ENCODE measurements at places on chromosomes 4 and X. TPM values are rescaled to one million over a fixed set of nuclear protein-coding genes. Genes with fewer than 3 reads are reported as not detected.

The SORCS2 gene
- 6.9 TPM for polyA plus RNA-seq

The TXK gene
- polyA plus RNA-seq = 0.65 TPM

The NXF2B gene
- not detected for polyA plus RNA-seq

The PLAC8 gene
- 1.1 TPM for polyA plus RNA-seq

The ZCCHC12 gene
- polyA plus RNA-seq = 0.27 TPM

The TRIML2 gene
- not detected for polyA plus RNA-seq

The PABPC4L gene
- 7.5 TPM for polyA plus RNA-seq

The DCX gene
- polyA plus RNA-seq = 18.8 TPM

The NSUN7 gene
- polyA plus RNA-seq = 0.66 TPM

The SLC16A2 gene
- polyA plus RNA-seq = 63.1 TPM

The RHOXF2 gene
- polyA plus RNA-seq = 0.06 TPM

GRCh38 chr4:150394046-150394445 is 187.9 kb upstream of the MAB21L2 start:
- DNase-seq = no peak

DNA sequence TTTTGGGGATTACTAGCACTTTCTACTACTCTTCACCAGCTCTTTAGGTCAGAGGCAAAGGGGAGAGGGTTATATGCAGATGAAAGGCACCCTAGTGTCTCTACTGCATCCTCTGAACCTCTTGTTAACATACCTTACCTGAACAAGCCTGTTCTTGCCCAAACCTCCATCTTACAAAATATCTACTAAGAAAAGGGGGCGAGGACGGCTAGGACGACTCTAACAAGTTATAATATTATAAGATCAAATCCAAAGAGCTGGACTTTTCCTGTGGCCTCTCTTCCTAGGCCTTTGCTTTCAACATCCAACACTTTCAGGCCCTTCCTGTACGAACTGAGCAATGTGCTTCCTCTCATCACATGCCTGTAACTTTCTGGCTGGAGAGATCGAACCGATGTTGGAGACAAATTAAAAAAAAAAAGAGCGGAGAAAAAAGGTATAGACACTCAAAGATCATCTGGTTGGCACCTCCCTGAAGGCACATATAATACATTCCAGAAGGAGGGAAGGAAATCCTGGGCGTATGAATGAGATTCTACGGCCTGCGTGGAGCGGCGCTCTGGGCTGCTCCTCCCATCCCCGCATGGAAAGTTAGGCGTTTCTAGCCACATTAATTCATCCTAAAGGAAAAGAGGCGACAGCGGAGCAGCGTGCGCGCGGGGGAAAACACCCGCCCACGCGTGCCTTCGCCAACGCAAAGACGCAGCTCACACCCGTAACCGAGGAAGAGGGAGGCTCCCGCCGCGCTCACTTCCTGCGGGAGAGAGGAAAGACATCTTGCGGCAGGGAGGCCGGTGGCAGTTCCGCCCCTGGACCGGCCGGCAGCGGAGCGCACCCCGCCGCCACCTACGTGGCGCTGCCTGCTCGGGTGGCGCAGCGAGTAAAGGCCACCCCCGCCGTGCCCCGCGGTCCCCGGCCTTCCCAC is 808 bp downstream of the PRDM5 start:
- peak; percentile 79 for DNase-seq

DNA sequence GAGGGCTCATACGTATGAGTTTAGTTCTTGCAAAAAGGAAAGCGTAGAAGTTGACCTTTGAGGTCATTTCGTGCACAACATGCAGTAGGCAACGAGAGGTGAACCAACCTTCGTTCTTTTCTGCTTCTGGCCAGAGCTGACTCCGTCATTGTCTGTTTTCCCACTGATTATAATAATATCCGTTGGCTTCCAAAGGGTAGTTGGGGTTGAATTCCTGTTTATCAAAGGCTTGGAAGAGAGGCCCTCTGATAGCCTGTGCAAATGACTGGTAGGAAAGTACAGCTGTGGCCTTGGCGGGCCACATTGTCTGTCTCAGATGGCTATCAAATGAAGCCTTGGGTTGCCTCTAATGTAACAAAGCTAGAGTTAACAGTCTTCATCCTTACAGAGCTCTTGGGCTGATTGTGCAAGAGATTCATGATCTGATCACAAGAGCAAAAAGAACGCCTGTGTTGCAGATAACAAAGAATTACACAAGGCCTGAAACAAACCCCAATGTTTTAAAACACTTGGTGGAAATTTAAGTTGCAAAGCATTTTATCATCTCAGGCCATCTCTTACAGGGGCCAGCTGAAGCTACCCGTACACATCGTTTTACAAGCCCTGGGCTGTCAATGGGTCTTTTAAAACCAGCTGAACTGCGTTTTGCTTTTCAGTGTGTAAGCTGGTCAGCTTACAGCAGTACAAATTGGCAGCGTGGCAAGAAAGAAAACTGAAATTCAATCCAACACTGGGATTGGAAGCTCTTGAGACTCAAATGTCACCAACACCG is 46.1 kb upstream of the FAM9C start:
- DNase-seq = no peak

GRCh38 chrX:53992589-53992988 is 51.7 kb downstream of the PHF8 start:
- DNase-seq = no peak

- DNase-seq = no peak
These were observed 5.9 kb upstream of the GK2 start for GRCh38 chr4:79413886-79414285.

DNA sequence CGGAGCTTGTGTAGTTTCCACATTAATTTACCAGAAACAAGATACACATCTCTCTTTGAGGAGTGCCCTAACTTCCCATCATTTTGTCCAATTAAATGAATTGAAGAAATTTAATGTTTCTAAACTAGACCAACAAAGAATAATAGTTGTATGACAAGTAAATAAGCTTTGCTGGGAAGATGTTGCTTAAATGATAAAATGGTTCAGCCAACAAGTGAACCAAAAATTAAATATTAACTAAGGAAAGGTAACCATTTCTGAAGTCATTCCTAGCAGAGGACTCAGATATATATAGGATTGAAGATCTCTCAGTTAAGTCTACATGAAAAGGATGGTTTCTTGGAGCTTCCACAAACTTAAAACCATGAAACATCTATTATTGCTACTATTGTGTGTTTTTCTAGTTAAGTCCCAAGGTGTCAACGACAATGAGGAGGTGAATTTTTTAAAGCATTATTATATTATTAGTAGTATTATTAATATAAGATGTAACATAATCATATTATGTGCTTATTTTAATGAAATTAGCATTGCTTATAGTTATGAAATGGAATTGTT is at the start of gene FGB:
Gene FGB (plus strand): TSS at position 315 of the 558 bp plus-strand sequence. CDS start 8 bp downstream, at position 323.
- DNase-seq = no peak

DNA sequence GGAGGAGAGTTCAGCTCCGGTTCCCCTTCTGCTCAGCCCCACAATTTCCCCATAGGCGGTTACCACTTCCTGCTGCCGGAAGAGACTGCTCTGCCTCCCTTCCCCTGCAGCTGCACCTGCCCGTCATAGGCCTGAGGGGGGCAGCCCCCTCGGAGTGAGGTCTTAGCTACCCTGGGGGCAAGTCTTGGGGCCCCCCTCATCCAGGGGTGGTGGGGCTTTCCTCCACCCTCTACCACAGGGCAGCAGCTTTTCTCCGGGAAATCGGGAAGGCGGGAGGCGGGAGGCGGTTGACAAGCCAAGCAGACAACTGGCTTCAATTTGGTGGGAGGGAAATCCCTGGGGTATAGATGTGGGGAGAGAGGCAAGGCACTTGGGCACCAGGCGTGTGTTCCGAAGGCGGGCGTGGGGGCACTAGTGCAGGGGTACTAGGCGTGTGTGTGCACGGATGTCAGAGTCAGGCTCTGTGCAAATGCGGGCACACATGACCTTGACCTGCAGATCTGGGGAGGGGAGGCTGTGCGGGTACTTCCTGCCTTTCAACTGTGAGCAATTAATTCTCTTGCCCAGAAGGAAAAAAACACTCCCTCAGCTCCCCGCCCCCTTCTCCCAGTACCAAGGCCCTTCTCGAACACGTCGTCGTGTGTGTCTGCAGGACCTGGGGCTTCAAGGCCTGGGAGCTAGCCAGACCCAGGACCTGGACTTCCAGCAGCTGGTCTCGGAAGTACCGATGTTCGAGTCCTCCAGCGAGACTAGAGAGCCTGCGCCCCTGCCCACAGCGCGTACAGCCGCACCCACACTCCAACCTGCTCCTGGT is 1.0 kb upstream of the ARHGAP4 start:
- no peak for DNase-seq

- no peak for DNase-seq
These were observed 111.3 kb downstream of the CEP135 start for GRCh38 chr4:56060036-56060435.

- no peak for DNase-seq
These were observed 91.2 kb downstream of the RAP1GDS1 start for GRCh38 chr4:98352396-98352795.

DNA sequence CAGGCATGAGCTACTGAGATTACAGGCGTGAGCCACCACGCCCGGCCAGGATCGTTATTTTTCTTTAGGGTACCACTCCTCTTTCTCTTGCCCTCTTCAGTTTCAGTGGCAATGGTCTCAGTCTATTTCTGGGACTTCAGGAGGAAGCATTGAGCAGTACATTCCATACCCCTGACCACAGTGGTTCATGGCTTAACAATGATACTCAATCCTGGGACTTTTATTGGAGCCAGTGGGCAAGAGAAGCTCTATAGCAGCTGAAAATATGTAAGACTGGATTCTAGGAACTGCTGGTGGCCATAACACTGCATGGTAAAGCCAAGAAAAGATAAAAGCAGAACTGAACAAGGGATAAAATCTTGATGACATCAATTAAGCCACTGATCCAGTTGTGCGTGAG is 5.8 kb upstream of the CCNA2 start:
- no peak for DNase-seq

DNA sequence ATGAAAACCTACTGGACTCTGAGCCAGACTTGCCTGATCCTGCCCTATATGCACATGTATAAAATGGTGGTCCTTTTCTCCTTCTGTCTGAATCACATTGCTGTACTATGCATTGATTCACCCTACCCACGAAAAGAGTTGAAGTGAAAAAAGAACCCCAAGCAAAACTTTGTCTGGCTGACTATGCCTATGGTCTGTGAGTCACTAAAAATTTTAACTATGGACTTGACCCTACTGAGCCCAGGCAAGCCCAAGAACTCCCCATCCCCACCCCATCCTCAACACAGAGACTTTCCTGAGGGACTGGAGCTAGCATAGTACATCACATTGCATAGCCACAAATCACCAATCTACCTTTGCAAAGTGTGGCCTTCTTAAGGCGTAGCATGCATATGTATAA is 116.6 kb upstream of the TENM3 start:
- no peak for DNase-seq

DNA sequence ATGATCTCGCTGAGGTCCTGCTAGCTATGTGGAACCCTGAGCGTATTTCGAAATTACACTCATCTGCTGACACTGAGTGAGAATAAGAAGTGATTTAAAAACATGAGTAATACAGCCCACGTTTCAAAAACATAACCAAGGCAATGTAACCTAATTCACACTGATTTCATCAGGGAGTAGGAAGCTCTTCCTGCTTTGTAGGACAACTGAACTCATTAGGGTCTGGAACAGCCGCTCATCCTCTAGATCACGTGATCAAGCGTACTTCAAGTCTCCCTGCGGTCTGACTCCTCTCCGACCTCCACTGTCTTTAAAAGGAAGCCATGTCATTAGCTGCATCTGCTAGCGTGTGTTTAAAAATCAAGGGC is 138.0 kb downstream of the NSUN7 start:
- DNase-seq = no peak

DNA sequence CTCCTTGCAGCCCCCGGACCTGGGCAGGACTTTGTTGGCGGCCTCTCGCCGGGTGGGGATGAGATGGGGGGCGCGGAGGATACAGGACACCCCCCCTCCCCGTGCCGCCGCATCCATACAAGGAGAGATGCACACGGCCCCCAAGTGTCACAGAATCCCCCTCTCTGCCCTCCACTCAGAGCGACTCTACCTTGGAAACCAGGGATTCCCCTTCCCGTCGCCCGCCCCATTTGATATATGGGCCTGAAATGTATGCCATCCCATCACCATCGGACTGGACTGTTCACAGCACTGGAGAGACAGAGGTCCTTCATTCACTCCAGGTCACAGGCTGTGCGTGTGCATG is 426 bp downstream of the PORCN start:
- peak; percentile 4 for DNase-seq

DNA sequence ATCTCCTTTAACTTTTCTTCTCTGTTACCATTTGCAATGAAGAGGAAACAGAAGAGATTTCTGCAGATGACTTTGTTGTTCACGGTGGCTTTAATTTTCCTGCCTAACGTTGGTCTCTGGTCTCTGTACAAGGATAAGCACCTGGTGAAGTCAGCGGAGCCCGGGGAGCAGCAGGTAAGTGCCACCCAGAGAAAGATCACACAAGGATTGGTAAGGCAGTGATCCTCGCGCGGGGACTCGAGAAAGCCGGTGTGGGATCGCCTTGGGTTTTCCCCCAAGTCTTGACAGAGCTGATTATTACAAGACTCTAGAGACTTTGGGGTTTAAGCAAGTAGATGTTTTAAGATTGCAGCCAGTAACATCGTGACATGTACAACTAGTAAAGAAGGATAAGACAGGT is 1.3 kb downstream of the GALNTL6 start:
- DNase-seq = no peak

GRCh38 chr4:138645289-138645688 is 370.3 kb upstream of the NOCT start:
- no peak for DNase-seq

- DNase-seq = no peak
These were observed 45.5 kb upstream of the CLNK start for GRCh38 chr4:10730019-10730418.

DNA sequence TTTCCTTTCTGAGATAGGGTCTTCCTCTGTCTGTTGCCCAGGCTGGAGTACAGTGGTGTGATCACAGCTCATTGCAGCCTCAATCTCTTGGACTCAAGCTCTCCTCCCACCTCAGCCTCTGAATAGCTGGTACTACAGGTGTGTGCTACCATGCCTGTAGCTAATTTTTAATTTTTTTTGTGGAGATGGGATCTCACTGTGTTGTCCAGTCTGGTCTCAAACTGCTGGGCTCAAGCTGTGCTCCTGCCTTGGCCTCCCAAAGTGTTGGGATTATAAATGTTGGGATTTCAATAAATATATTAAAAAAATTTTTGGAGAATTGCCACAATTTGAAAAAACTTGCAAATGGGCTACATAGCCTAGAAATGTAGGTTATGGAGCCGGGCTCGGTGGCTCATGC is 18.5 kb downstream of the RAPGEF2 start:
- no peak for DNase-seq

DNA sequence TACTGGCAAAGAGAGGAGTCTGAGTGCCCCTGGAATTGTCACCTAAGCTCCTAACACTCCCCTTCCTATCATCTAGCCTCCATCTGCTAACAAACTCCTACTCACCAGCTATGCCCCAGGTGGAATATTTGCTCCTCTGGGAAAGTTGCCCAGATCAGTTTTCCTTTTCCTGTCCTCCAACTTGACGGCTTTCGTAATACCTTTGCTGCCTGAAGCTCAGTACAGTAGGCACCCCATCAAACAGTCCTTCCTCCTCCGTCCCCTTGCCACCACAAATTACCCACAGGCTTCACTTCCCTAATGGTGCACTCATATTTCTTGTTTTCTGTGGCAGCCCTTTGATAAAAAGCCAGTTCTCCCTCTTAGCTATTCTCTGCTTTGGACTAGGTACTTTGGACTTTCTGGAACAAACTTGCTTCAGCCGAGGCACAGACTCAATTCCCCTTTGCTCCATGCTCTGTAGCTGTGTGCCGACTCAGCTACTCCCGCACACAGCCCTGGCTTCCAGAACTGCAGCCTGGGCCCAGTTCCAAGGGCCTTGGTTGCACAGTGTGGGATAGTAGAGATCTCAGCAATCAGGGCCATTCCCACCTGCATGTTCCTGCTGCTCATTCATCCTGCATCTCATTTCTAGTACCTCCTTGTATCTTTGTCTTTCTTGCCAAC is 605.1 kb downstream of the BCOR start:
- no peak for DNase-seq

- no peak for DNase-seq
These were observed 26.9 kb downstream of the UBA6 start for GRCh38 chr4:67674098-67674497.

All from hindlimb muscle (tissue), 1 donor.